KBM-7 (cell line): ENCODE measurements at places on chromosomes 13 and 19.

DNA sequence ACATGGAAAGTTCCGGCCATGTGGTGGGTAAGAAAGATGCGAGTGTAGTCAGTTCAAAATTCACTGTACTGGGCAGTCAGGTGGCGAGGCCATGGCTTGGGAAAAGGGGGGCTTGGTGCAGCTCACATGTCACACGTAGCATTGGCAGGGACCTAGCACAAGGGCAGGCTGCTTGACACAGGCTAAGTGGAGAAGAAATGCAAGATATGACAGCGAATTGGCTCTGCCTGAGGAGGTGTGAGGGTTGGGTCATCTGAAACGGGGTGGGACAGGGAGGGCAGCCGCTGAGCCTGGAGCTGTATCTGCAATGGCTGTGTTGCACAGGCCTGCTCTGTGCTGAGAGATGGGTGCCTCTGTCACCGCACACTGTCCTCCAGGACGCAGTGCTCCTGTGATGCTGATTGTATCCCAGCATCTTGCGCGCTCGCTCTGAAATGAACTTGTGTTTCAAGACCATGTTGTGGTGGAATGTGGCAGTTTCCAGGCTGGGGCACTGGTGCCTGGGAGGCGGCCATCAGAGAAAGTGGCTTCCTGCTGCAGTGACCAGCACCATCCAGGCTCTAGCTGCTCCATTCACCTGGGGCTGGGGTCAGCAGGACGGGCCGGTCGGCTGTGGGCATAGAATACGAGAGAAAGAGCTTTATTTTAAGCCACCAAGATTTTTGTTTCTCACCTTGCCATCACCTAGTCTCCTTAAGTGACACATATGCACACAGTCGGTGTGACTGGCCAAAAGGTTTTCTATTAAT, 70.3 kb downstream of the TEX29 start:
- no peak for DNase-seq

DNA sequence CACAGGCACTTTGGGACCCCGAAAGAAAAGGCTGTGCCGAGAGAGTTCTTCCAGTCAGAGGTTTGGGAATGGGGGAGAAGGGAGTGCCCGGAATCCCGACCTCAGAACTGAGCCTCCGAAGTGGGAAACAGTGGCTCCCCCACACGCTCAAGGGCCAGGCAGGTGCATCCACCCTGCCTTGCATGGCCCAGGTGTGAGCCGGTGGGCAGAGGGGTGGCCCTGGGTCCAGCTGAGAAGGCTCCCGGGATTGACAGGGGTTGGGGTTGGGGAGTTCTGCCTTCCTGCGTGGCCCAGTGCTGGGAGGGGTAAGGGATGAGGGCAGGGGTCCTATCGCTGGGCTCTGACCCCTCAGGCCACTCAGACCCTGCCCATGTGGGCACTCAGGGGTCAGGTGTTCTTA, 163.5 kb upstream of the TUBA3C start:
- no peak for DNase-seq

- peak; percentile 11 for DNase-seq
Observed at GRCh38 chr13:64154514-64154913, 2738.9 kb upstream of the PCDH20 start.

DNA sequence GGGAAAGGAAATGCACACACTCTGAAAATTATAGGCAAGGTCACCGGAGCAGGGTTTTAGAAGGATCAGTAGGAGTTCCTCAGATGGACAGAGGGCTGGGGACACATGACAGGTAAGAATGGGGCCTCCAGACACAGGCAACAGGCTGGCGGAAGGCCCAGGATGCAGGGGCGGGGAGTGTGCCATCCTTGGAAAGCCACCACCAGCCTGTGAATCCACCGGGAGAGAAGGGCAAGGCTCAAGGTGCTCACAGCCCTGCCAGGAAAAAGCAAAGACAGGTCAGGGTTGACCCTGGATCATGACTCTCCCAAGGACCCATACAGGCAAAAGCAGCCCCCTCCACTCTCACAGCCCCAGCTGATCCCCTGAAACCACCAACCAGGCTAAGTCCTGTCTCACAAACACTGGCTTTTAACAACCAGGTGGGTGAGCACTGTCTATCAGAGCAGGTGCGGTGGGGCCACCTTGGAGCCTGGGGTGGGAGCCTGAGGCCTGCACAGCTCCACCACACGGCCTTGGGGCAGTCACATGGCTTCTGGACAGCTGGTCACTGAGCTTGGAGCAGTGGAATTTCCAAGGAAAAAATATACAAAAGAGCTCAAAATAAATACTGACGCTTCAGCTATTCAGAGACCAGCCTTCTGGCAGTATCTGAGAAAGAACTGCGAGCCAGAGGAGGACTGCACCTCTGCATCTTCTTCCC, 35.2 kb upstream of the ISYNA1 start:
- DNase-seq, result no peak

- DNase-seq, result no peak
Observed at GRCh38 chr13:60369242-60369641, 27.8 kb upstream of the TDRD3 start.

- DNase-seq, result no peak
Observed at GRCh38 chr19:2627319-2627829, 75.1 kb downstream of the GNG7 start.

GRCh38 chr19:56291867-56292266, 19.3 kb downstream of the EDDM13 start:
- no peak for DNase-seq

DNA sequence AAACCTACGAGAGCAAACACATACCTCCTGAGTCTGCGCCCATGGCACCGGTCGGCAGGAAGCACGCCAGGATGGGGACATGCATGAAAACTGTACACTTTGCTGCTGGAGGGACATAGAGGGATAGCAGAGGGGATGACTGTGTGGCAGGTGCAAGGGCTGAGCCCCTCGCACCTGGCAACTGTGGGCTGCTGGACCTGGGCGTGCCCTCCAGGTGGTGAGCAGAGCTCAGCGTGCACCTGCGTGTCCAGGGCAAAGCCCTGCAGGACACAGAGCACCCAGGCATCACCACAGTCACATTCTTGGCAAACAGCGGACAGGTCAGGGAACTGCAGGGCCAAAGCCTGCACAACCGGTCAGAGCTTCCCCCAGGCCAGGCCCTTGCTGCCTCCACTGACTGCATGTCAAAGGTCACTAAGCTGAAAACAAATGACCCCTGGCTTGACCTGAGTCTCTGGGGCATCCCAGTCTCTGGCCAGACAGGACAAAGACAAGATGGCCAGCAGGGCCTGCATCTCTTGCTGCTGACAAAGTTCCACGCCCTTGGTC, 9.0 kb upstream of the ISYNA1 start:
- DNase-seq, result no peak

- DNase-seq, result no peak
Observed at GRCh38 chr19:10669246-10669645, 15.1 kb downstream of the ILF3 start.

DNA sequence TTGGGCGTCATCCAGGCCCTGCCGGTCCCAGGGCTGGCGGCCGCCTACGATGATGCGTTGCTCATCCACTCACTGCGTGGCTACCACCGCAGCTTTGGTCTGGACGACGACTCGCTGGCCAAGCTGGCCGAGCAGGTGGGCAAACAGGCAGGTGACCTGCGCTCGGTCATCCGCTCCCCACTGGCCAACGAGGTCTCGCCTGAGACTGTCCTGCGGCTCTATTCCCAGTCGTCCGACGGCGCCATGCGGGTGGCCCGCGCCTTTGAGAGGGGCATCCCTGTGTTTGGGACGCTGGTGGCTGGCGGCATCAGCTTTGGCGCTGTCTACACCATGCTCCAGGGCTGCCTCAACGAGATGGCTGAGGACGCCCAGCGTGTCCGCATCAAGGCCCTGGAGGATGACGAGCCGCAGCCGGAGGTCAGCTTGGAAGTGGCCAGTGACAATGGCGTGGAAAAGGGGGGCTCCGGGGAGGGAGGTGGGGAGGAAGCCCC, 3.5 kb downstream of the IRGC start:
- DNase-seq, result no peak

DNA sequence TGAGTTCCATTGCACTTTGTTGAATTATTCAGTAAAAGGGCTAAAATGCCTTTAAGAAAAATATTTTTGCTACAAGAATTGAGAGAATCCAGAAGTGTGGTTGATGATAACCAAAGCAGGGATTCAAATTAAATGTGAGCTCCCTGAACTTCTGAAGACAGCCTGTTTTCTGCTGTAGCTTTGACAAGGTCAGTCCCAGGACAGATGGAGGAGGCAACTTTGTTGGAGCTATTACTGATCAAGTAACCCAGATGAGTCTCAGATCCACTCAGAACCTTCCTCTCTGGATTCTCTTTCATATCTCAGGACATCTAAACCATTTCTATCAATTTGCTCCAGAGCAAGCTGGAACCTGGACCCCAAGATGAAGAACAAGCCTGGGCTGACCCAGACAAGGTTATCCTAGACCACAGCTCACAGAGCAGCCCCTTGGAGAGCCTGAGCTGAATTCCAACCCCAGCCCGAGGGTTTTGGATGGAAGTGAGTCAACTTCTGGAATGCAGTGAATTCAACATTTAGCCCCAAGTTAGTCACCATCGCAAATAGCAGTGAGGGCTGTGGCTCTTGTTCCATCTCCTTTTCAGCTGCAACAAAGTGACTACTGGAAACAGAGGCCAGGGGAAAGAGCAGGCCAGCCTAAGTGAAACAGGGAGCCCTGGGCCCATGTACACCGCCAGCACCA, 137.8 kb upstream of the TSC22D1 start:
- DNase-seq, result no peak

DNA sequence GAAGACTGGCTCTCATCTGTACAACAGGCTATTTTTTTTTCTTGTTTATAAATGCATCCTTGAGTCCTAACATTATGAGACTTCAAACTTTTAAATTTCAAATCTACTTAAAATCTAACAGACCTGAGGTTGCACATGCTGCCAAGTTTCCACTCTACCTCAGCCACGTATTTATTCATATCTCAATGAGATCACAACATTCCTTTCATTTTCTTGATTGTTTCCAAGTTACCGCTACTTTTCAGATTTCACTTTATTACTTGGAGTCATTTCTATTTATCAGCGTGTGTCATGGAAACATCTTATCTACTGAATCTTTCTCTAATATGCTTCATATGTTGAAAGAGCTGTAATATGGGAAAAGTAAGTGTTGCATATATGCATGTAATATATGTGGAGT, 1257.5 kb upstream of the ATXN8OS start:
- no peak for DNase-seq

DNA sequence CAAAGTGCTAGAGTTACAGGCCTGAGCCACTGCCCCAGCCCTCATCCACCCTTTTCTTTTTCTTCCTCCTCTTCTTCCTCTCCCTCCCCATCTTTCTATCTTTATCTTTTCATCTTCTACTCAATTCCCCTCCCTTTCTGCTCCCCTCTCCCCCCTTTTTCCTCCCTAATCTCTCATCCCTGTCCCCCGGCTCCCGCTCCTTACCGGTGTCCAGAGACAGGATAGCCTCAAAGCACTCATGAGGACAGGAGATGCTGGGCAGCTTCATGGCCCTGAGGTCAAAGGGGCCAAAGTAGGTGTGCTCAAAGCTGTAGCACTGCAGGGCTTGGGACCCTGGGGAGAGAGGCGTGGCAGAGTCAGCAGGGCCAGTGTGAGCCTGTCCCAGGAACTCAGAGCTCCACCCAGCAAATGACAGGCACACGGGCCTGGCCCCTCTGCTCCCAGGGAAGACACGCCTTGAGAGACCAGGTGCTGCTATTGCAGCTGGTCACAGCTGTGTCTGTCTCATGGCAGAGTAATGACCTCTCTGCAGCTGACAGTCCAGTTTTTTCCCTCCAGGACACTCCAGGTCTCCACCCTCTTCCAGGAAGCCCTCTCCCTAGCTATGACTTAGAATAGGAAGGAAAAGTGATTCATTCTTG, 2.6 kb downstream of the LYPD5 start:
- DNase-seq, result no peak

GRCh38 chr13:43662976-43663375, 123.8 kb downstream of the ENOX1 start:
- DNase-seq, result no peak

DNA sequence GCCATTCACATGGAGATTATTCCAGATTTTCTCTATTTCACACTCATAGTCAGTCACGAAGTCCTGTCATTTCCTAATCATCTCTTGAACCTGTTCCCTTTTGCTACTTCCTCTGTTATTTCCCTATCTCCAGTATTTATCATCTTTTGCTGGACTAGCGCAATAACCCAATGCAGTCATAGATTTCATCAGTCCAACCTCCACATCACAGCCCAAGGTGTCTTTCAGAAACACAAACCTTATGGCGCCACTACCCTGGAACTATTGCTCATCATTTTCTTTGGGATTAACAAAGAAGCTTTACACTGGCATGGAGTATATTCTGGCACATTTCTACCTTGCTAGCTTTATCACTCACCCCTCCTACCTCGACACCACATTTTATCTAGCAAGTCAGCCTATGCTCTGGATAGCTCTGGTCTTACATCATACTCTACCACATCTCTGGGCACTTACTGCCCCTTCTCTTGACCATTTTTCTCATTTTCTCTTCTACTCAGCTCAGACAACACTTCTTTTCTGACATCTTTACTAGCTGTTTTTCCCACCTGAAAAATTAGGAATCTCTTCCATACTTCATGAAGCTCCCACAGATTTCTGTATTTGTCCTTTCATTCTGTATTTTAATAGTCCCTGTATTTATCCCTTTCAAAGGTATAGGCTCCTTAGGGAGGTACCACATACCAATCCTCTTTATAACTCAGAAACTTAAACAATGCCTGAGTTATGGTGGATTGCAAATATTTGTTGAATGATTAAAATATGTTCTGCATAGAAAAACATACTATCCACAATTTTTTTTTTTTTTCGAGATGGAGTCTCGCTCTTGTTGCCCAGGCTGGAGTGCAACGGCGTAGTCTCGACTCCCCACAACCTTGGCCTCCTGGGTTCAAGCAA, 534.7 kb downstream of the KLF12 start:
- no peak for DNase-seq

GRCh38 chr13:113980489-113981064, 6.7 kb upstream of the C13orf46 start:
- no peak for DNase-seq
